ENCODE measurements at places on chromosomes 6 and 20. TPM values are rescaled to one million over a fixed set of nuclear protein-coding genes. Genes with fewer than 3 reads are reported as not detected.

Gene CALHM4
- not detected for total RNA-seq

Gene IRAK1BP1
- total RNA-seq: 2.7 TPM

Gene PSORS1C2
- total RNA-seq: 0.40 TPM

DNA sequence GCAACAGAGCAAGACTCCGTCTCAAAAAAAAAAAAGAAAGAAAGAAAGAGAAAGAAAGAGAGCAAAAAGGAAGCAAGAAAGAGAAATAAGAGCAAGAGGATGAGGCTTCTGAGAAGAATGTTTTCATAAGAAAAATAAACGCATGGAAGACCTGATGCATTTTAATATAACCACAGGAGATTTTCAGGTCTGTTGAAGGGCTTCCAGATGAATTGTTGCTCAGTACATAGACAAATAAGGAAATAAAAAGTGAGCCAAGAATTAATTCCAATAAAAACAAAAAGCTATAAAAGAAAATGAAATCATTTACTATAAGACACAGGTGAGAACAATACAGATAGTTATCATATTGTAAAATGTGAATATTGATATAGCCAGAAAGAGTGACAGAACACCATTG is 43.5 kb downstream of the PERP start:
- no peak for ATAC-seq

DNA sequence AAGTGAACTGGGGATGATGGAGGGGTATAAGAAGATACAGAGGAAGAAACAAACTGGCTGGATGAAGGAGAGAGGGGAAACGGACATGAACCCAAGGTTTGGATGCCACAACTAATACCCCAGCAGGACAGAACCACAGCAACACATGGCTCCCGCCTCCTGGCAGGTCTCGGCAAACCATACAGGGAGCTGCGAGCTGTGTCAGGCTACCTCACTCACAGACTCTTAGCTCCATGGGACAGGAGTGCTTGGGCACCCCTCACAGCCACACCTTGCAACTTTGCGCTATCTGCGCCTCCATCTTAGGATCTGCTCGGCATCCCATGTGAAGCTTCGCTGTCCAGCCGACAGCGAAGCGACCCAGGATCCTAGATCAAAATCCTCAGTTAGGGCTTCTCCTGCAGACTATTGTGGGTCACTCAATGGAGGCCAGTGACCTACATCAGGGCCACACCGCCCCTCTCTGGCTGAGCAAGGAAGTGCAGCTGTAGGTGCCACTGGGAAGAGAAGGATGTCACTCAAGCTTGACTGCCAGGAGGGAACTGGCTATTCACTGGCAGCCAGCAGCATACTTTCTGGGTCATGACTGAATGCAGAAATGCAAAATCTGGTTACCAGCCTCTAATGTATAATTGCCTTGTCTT is 174.4 kb upstream of the RIN2 start:
- ATAC-seq: peak; percentile 91

GRCh38 chr20:61027218-61027617 is 224.8 kb upstream of the CDH4 start:
- no peak for ATAC-seq

- ATAC-seq: no peak
Measured at GRCh38 chr6:74756923-74757322, 448.9 kb downstream of the COL12A1 start.

- no peak for ATAC-seq
Measured at GRCh38 chr6:39075807-39076622, 27.4 kb downstream of the GLP1R start.

Data from esophagus mucosa (tissue), 1 donor.